ENCODE measurements at places on chromosomes 1 and 21.

- no peak for DNase-seq
Observed at GRCh38 chr1:183863852-183864251, 58.9 kb downstream of the RGL1 start.

GRCh38 chr1:30511991-30512913 lies 211.1 kb downstream of the MATN1 start:
- no peak for DNase-seq

DNA sequence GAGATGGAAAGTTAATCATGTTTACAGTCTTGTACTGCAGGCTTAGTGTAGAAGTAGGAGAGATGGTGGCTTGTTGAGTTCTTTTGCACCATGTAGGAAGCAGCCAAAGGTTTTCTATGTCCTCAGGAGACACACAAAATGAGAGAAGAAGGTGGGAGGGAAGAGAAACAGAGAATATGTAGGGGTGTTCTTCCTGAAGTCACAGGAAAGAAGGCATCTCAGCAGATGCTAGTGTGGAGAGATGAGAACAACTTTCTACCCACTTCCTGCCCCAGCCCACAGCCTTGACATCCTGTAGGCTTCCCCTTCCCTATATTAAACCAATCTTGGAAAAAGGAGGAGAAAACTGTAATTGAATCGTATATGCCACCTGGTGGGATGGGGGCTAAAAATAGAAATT lies 217.0 kb downstream of the S1PR1 start:
- no peak for DNase-seq

DNA sequence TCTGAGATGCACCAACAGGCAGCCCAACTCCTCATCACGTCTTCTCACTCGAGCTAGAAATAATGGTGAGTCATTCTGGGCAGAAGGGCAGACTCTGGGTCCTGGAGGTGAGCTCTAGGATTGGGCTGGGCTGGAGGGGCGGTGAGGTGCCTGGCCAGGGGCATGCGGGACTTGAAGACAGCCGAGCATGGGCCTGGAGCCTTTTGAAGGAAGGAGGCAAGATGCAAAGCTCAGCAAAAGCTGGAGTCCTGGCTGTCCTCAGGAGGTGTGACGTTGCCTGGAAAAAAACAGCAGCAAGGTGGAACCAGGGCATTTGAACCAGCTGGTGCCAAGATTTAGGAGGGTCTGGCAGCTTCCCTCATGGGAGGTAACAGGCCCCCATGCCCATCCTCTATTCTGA lies 712 bp downstream of the KCNA2 start:
- no peak for DNase-seq

DNA sequence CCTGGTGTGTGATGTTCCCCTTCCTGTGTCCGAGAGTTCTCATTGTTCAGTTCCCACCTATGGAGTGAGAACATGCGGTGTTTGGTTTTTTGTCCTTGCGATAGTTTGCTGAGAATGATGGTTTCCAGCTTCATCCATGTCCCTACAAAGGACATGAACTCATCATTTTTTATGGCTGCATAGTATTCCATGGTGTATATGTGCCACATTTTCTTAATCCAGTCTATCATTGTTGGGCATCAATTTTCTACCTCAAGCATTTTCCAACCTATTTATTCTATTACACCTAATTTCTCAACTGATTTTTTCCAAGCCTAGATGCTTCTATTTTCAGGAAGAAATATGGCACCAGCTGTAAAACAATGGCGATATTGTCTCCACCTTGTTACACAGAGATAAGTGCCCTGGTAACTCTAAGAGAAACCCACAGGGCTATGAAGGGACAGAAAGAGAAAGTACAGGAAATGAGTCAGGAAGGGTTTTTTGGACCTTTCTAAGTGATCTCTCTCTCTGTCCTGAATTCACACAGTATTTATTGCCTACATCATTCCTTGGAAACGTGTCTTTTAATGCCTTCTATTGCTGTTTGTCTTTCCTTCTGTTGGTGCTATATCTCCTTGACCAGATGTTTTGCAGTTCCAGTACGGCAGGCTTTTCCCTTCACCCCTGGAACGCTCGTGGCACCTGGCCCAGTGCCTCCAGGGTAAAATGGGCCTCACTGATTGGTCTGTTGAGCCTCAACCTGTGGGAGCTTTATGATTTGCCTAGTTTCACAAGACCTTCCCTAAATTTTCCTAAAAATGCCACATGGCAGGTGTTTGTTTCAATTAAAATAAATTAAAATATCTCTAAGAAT lies 14.6 kb upstream of the JAK1 start:
- DNase-seq, result no peak

GRCh38 chr1:112906150-112906698 lies 49.8 kb downstream of the SLC16A1 start:
- DNase-seq, result no peak

DNA sequence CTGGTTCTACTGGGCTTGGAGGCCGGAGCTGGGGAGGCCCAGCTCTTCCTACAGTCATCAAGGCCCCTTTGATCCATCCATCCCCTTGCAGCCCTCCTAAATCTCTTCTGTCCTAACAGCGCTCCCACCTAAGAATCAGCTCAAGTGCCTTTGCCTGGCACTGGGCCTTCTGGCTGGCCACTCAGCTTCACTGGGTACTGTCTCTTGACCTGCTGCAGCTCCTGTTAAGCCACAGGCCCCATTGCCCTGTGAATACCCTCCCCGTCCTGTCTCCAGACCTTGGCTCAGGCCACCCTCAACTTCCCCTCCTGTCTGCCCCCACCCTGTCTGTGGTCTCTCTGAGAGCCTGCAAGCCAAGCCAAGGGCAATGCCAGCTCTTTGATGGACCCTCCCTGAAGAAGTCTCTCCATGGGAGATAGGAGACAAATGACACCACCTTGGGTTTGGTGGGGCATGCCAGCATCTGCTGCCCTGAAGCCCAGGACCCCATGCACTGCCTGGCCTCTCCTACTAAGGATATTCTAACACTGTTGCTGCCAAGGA lies 27.3 kb downstream of the FAM151A start:
- DNase-seq, result no peak

DNA sequence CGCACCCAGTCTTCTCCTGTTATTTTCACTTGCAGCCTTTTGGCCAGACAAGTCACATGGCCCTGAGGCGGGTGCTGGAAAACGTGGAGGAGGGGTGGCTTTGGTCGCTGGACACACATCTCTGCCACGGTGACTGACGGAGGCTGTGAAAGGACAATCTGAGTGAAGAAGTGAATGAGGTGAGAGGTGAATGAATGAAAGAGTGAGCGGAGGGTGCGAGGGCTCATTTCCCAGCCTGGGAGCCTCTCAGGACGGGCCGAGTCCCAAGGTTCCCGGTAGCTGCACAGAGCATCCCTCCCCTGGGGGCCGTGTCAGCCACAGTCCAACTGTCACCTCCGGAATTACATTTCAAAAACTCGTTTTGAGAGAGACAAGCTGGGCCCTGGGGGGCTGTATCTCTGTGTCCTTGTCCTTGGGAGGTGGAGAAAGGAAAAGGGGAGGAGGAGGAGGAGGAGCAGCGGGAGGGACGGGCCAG lies 89.6 kb downstream of the UBIAD1 start:
- no peak for DNase-seq

DNA sequence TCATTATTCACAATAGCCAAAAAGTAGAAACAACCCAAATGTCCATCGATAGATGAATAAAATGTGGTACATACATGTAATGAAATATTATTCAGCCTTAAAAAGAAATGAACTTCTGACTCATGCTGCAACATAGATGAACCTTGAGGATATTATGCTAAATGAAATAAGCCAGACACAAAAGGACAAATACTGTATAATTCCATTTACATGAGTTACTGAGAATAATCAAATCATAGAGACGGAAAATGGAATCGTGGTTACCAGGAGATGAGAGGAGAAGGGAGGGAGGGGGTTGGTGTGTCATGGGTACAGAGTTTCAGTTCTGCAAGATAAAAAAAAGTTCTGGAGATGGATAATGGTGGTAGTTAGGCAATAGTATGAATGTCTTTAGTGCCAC lies 184.1 kb downstream of the PSMG1 start:
- no peak for DNase-seq

Measured in SHP77 (cell line).